ENCODE measurements at places on chromosomes 7 and 10.

GRCh38 chr10:62079885-62080559, 178.5 kb downstream of the ARID5B start:
- peaks cover 82% of the 10 kb centered on the region for H3K4me1 ChIP-seq
- no peak overlapping the region for H3K4me3 ChIP-seq
- H3K27me3 ChIP-seq, result no peaks in the 10 kb centered on the region
- H3K27ac ChIP-seq, result no peak overlapping the region

DNA sequence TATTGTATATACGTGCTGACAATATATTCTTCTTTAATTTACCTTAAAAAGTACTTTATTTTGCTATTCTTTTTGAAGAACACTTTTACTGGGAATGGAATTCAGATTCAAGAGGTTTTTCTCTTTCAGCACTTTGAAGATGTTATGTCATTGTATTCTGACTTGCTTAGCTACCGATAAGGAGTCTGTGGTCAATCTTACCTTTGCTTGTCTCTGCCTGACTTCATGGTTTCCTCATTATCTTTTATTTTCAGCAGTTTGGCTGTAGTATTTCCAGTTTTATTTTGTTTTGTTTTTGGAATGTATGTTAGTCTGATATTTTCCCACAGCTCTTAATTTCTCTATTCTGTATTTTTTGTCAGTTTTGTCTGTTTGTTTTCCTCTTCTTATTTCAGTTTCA, 187.9 kb upstream of the SMIM30 start:
- no peak overlapping the region for H3K27ac ChIP-seq
- no peak for DNase-seq
- H3K4me1 ChIP-seq, result no peaks in the 10 kb centered on the region

DNA sequence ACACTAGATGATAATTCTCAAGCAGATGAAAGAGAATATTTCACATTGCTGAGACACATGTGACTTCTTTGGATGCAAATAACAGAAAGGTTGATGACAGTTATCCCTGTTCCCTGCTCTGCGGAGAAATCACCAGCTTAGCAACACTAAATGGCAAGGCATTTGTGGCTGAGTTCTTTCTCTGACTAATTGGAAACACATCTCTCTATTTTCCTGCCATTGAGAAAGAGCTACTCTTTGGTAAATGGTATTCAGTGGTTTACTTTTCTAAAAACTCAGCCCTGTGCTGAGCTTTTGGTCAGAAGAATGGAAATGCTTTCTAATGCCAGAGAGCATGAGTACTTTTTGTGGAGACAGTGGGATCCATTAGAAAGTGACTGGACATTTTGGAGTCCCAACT, 771.4 kb downstream of the LRMDA start:
- H3K27me3 ChIP-seq, result no peaks in the 10 kb centered on the region
- peak; percentile 90 for DNase-seq
- H3K4me3 ChIP-seq, result peak overlapping the region; percentile 14
- H3K27ac ChIP-seq, result peak overlapping the region; percentile 91
- peaks cover 38% of the 10 kb centered on the region for H3K4me1 ChIP-seq
- H3K36me3 ChIP-seq, result no peaks in the 10 kb centered on the region

- H3K27me3 ChIP-seq, result no peaks in the 10 kb centered on the region
- no peak overlapping the region for H3K4me3 ChIP-seq
- H3K36me3 ChIP-seq, result no peaks in the 10 kb centered on the region
- H3K4me1 ChIP-seq, result peaks cover 26% of the 10 kb centered on the region
- DNase-seq, result no peak
These were observed 105.8 kb downstream of the SEMA3A start for GRCh38 chr7:84088802-84089201.

DNA sequence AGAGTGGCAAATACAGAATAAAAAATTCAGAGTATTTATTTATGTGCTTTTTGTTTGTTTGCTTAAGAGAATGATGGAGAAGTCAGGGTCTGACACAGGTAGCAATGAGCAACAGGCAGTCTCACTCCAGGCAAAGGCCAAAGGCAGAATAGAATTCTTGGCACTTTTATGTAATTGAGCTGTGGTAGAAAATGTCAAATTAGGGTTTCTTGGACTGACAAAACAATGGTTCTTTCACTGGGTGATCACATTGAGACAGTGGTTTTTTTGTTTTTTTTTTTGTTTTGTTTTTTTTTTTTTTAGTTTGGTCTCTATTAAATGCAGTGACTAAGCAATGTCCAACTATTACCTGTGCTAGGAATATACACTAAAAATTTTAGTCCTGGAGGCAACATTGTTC, 27.4 kb downstream of the POM121L12 start:
- no peaks in the 10 kb centered on the region for H3K36me3 ChIP-seq
- H3K4me1 ChIP-seq, result no peaks in the 10 kb centered on the region
- no peak overlapping the region for H3K27ac ChIP-seq
- no peak for DNase-seq
- H3K4me3 ChIP-seq, result no peak overlapping the region
- H3K27me3 ChIP-seq, result no peaks in the 10 kb centered on the region
